Aorta (tissue), 5 donors: ENCODE measurements at places on chromosomes 5 and 9. TPM values are rescaled to one million over a fixed set of nuclear protein-coding genes. Genes with fewer than 3 reads are reported as not detected.

DBH gene
- total RNA-seq: not detected

PCDHA10 gene
- 0.69 TPM for total RNA-seq

SMIM33 gene
- not detected for total RNA-seq

GRCh38 chr5:80668016-80668969, 13.5 kb upstream of the DHFR start:
- H3K36me3 ChIP-seq: peaks cover 3% of the 10 kb centered on the region
- DNase-seq: no peak
- H3K27me3 ChIP-seq: no peaks in the 10 kb centered on the region
- no peak overlapping the region for H3K27ac ChIP-seq
- H3K4me3 ChIP-seq: no peak overlapping the region

DNA sequence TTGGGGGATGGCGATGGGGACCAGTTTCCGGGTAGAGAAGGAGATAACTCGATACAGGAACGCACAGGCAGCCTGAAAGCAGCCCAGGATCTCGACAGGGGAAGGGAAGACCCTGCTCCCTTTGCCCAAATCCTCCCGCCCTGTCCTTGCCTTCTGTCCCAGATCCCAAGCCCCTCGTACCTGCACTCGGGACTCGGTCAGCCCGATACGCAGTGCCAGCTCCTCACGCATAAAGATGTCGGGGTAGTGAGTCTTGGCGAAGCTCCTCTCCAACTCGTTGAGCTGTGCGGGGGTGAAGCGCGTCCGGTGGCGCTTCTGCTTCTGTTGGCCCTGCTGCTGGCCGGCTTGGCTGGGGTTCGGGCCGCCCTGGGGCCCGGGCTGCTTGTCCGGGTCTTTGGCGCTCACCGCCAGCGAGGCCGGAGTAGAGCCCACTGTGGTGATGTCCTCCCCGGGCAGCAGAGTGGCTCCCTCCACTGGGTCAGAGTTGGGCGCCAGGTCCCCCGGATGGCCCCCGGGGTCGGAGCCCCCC, 1.8 kb downstream of the OTP start:
- H3K4me1 ChIP-seq: no peaks in the 10 kb centered on the region
- H3K36me3 ChIP-seq: no peaks in the 10 kb centered on the region
- H3K27me3 ChIP-seq: no peaks in the 10 kb centered on the region
- no peak overlapping the region for H3K27ac ChIP-seq
- no peak for DNase-seq
- H3K4me3 ChIP-seq: no peak overlapping the region

DNA sequence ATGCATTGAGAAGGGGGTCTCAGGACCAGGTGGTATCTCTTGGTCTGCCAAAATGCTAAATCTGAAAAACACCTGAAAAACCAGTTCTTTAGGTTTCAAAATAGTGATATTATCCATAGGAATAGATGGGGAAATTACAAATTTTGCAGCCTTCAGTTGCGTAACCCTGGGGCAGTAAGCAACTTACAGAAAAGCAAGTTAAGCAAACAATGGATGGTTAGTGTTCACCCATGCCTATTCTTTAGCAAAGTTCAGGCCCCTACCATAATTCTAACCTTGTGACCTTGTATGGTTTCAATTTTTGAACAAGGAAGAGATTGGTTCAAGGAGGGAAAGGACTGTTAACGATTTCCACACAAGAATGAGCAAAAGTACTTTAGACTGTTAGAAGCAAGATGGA, 24.5 kb downstream of the GLRX start:
- H3K27me3 ChIP-seq: no peaks in the 10 kb centered on the region
- H3K4me1 ChIP-seq: no peaks in the 10 kb centered on the region
- H3K4me3 ChIP-seq: no peak overlapping the region
- no peaks in the 10 kb centered on the region for H3K36me3 ChIP-seq
- DNase-seq: no peak
- H3K27ac ChIP-seq: no peak overlapping the region

- H3K36me3 ChIP-seq: no peaks in the 10 kb centered on the region
- no peak for DNase-seq
- no peaks in the 10 kb centered on the region for H3K27me3 ChIP-seq
- peaks cover 2% of the 10 kb centered on the region for H3K4me1 ChIP-seq
Measured at GRCh38 chr5:95900383-95900958, 61.2 kb downstream of the ELL2 start.

DNA sequence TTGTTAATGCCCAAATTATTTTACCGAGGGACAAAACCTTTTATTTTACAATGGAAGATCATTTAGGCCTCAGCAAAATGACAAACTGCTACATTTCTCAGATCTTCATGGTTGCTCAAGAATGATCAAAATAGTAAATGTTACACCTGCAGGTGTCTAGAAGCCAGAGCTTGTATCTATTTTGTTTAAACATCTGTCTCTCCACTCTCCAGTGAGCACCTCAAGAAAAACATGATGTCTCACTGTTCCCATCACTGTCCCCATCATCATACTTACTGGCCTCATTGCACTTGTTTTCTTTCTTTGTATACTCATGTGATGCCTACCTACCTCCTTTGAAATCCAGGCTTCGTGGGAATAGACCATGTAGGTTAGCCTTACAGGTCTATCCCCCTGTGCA, 149.6 kb downstream of the TTLL11 start:
- H3K27ac ChIP-seq: no peak overlapping the region
- H3K4me1 ChIP-seq: no peaks in the 10 kb centered on the region
- H3K4me3 ChIP-seq: no peak overlapping the region
- H3K27me3 ChIP-seq: no peaks in the 10 kb centered on the region
- H3K36me3 ChIP-seq: peaks cover 3% of the 10 kb centered on the region
- DNase-seq: no peak

RFX3 gene
- total RNA-seq: 10.5 TPM

GRCh38 chr5:55547781-55548180, 13.0 kb upstream of the PLPP1 start:
- no peak for DNase-seq
- H3K27ac ChIP-seq: no peak overlapping the region
- no peaks in the 10 kb centered on the region for H3K27me3 ChIP-seq
- no peaks in the 10 kb centered on the region for H3K4me1 ChIP-seq

GRCh38 chr5:77844623-77845323, 68.6 kb upstream of the TBCA start:
- no peaks in the 10 kb centered on the region for H3K4me1 ChIP-seq
- no peaks in the 10 kb centered on the region for H3K27me3 ChIP-seq

DNA sequence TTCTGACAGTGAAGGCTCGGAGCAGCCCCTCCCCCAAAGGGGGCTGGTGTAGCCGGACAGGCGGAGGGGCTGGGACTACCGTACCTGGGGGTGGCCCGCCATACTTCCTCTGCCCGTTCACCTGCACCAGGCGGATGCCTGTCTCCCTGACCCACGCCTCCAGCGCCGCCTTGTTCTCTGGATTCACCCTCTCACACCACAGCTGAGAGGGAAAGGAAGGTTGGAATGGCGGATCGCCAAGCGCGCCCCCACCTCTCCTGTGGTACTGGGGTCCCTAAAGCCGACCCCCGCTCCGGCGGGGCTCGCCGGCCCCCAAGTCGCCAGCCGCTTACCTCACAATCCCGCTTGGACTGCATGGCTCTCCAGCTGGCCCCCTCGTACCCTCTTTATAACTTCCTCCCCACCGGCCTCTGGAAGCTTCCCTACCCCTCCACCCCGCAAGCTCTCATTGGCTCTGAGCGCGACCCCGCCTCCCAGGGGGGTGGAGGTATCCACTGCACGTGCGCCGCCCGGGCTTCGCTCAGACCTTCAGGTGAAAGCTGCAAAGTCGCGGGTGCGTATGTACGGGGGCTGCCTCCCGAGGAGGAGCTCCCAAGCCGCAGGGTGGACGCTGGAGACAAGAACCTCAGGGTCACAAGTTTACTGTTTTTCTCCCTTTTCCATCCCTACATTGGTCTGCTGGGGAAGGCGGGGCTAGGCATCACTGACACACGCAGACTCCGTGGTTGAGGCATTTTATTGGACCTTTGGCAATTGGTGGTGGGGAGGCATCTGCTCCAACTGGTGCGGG, at the start of gene DND1:
DND1 (minus strand) TSS at position 390 of the 790 bp plus-strand sequence; CDS start at position 356, 34 bp downstream.
- no peaks in the 10 kb centered on the region for H3K27me3 ChIP-seq
- peaks cover 16% of the 10 kb centered on the region for H3K36me3 ChIP-seq
- H3K4me1 ChIP-seq: no peaks in the 10 kb centered on the region
- no peak within 1 kb of the TSS for H3K27ac ChIP-seq
- DNase-seq: no peak
- H3K4me3 ChIP-seq: no peak within 1 kb of the TSS

FBP2 gene
- not detected for total RNA-seq

C9orf153 gene
- total RNA-seq: 1.3 TPM

DNA sequence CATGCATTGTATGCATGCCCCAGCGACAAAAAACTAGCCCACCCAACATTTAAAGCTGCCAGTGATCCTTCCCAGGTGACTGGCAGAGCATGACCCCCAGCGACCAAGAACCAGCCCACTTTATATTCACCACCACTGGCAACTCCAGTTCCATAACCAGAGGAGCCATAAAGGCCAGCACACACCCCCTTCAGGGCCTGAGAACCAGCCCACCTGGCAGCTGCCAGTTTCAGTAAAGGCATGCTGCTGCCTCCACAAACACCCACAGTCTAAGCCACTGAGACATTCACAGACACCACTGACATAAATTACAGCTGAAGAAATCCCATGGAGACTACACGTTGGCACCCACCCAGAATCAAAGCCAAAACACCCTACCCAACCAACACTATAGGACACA, 46.9 kb upstream of the RGS7BP start:
- no peak overlapping the region for H3K4me3 ChIP-seq
- no peak overlapping the region for H3K27ac ChIP-seq
- DNase-seq: no peak
- no peaks in the 10 kb centered on the region for H3K36me3 ChIP-seq
- H3K27me3 ChIP-seq: no peaks in the 10 kb centered on the region

DNA sequence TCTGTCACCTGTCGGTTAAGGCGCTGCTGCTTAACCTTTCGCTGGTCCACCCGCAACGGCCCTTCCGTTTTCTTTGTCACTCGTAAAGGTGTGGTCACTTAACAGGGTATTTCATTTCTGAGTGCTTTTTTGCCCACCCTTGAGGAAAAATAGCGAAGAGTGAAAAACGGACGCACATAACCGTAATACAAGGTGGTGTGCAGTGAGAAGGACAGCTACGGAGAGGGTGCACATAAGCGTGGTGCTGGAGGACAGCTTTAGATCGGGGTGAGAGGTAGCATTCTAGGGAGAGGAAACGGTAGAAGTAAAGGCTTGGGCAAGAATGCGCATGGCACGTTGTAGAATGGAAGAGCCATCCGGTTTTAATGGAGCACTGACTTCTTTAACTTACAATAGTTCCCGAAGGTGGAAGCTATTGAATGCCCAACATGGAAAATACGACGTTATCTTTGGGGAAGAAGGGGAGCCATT, 761 bp downstream of the CCT5 start:
- H3K27ac ChIP-seq: no peak overlapping the region
- no peak for DNase-seq
- no peaks in the 10 kb centered on the region for H3K27me3 ChIP-seq
- H3K4me3 ChIP-seq: peak overlapping the region; percentile 85
- peaks cover 7% of the 10 kb centered on the region for H3K4me1 ChIP-seq
- peaks cover 3% of the 10 kb centered on the region for H3K36me3 ChIP-seq

DNA sequence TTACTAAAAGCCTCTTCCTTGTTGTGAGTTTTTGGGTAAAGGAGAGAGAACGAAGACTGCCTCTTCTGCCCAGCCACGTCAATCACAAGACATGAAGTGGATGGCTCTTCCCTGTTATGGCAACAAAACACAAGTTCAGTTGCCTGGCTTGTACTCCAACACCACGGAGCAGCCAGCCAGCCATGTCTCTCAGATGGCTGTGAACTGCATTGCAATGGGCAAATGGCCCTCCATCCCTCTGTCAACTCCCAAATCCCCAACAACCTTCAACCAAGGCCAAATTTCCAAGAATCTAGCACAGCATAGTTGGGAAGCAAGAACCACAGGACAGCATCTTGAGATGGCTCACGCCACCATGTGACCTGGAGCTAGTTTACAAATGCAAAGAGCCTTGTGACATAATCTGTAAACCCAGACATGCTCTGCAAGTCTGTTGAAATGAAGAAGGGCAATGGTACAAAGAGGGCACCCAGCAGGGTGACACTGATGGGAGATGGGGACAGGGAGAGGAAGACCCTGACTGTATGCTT, 53.9 kb downstream of the ZNF366 start:
- no peaks in the 10 kb centered on the region for H3K36me3 ChIP-seq
- peak; percentile 53 for DNase-seq
- no peaks in the 10 kb centered on the region for H3K27me3 ChIP-seq
- no peak overlapping the region for H3K4me3 ChIP-seq
- H3K27ac ChIP-seq: peak overlapping the region; percentile 80

SLC36A3 gene
- total RNA-seq: not detected

ARHGEF39 gene
- 0.75 TPM for total RNA-seq

INSL4 gene
- total RNA-seq: not detected

GRCh38 chr9:116792271-116792670, 105.2 kb downstream of the TRIM32 start:
- H3K4me1 ChIP-seq: no peaks in the 10 kb centered on the region
- H3K4me3 ChIP-seq: no peak overlapping the region
- DNase-seq: no peak
- H3K36me3 ChIP-seq: no peaks in the 10 kb centered on the region
- no peaks in the 10 kb centered on the region for H3K27me3 ChIP-seq

- H3K36me3 ChIP-seq: no peaks in the 10 kb centered on the region
- H3K27me3 ChIP-seq: no peaks in the 10 kb centered on the region
- H3K4me1 ChIP-seq: no peaks in the 10 kb centered on the region
- H3K4me3 ChIP-seq: no peak overlapping the region
- no peak for DNase-seq
Measured at GRCh38 chr9:99057665-99058625, 47.0 kb upstream of the TGFBR1 start.

DNA sequence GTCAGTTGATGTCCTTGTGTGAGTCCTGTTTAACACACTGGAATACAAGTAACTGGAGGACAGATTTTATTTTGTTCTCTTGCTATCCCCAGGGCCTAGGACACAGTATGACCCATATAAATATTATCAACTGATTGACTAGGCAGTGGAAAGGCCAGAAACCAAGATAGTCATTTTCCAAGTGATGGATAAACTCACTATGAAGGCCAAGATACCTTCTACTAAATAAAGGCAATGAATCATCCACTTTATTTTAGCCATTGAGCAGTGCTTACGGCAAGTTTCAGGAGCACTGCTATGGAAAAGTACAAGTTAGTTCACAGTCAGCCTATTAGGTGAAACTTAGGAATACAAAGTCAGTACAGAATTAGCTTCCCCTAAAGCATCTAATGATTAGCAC, 153.2 kb downstream of the SEMA5A start:
- H3K27me3 ChIP-seq: no peaks in the 10 kb centered on the region
- H3K4me3 ChIP-seq: no peak overlapping the region
- no peak overlapping the region for H3K27ac ChIP-seq
- DNase-seq: no peak
- H3K36me3 ChIP-seq: no peaks in the 10 kb centered on the region

C1QTNF2 gene
- total RNA-seq: 13.5 TPM

GRCh38 chr5:122263352-122264030, 48.5 kb upstream of the SNCAIP start:
- no peaks in the 10 kb centered on the region for H3K36me3 ChIP-seq
- DNase-seq: no peak
- H3K4me3 ChIP-seq: no peak overlapping the region
- no peaks in the 10 kb centered on the region for H3K27me3 ChIP-seq

PCDHB15 gene
- total RNA-seq: 10.9 TPM

GRCh38 chr5:113450462-113450861, 15.7 kb upstream of the TSSK1B start:
- no peak overlapping the region for H3K27ac ChIP-seq
- H3K4me1 ChIP-seq: no peaks in the 10 kb centered on the region
- H3K36me3 ChIP-seq: no peaks in the 10 kb centered on the region

- no peaks in the 10 kb centered on the region for H3K36me3 ChIP-seq
- DNase-seq: no peak
- H3K27me3 ChIP-seq: no peaks in the 10 kb centered on the region
Measured at GRCh38 chr9:3629495-3629894, 103.7 kb upstream of the RFX3 start.

- DNase-seq: no peak
- no peaks in the 10 kb centered on the region for H3K4me1 ChIP-seq
- H3K27ac ChIP-seq: no peak overlapping the region
- H3K36me3 ChIP-seq: no peaks in the 10 kb centered on the region
- no peaks in the 10 kb centered on the region for H3K27me3 ChIP-seq
- H3K4me3 ChIP-seq: no peak overlapping the region
Measured at GRCh38 chr5:97388794-97389193, 205.7 kb upstream of the RIOK2 start.

BRD8 gene
- 36.0 TPM for total RNA-seq
